ENCODE measurements at places on chromosomes 13 and 19.

GRCh38 chr19:10145031-10145430 lies 25.3 kb upstream of the EIF3G start:
- DNase-seq: peak; percentile 12

DNA sequence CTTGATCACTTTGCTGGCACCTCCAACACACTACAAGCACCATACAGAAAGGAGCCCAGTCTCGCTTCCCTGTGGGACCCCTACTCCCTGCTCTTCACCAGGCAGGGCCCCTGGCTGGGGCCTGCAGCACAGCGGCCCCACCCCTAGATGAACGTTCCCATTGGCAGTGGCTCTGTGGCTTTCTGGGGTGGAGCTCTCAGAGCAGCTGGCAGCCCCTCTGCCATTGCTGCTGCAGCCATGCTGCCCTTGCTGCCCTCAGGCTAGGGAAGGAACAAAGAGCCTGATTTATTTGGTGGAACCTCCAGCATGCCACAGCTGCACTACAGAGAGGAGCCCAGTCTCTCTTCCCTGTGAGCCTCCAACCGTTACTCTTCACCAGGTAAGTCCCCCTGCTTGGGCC lies 5.8 kb downstream of the SIGLEC6 start:
- no peak for DNase-seq

GRCh38 chr19:49636233-49636932 lies 3.6 kb downstream of the RRAS start:
- no peak for DNase-seq

DNA sequence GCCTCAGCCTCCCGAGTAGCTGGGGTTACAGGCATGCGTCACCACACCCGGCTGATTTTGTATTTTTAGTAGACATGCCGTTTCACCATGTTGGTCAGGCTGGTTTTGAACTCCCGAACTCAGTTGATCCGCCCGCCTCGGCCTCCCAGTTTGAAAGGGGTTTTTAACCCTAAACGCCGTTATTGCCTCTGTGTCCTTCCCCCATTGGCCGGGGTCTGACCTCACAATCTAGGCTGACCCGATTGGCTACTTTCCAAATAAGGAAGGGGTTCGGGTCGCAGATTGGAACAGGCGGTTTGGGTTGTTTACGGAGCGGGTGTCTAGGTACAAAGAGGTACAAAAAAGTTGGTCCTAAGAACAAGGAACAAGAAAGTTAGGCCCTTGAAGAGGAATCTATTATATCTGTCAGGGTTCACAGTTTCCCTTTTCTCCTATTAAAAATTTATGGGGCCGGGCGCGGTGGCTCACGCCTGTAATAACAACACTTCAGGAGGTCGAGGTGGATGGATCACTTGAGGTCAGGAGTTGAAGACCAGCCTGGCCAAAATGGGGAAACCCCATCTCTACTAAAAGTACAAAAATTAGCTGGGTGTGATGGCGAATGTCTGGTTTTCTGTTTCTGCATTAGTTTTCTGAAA lies 1.0 kb downstream of the ZNF253 start:
- peak; percentile 75 for DNase-seq

DNA sequence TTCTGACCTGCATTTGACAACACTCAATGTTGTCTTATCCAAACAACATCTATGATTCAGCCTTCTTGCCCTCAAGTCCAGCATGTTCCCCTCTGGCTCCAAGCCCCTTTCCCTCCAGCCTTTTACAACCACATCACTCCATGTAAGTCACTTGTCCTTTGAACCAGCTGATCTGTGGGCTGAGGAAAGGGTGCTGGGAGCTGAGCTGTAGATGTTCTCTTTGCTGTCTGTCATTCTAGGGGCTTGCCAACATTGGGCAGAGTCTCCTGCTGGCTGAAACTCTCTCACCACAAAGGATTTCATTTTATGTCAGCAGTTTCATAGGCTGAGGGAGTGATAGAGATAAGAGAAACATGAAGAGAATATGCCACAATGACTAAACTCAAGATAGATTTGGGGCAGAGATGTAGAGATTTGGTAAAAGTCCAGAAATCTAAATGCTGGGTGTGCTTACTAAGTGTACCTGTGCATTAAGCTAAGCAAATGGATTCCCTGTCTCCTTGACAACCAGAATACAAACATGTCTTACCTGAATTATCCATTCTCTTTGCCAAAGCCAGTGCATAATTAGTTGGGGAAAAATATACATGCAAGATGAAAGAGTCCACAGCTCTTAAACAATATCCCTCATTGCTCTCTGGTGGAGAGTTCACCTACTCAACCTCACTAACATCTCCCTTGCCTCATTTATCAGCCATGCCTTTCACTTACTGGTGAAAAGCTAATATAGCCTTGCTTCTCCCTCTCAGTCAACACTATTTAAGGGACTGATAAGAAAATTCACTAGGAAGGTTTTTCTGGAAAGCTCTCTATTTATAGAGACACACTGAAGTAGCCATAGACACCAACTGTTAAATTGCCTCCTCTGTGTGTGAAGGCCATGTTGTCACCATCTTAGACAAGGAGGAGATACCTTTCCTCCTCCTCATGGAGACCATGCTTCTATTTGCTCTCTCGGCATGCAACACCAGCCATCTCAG lies 175.5 kb upstream of the SERP2 start:
- DNase-seq: no peak

DNA sequence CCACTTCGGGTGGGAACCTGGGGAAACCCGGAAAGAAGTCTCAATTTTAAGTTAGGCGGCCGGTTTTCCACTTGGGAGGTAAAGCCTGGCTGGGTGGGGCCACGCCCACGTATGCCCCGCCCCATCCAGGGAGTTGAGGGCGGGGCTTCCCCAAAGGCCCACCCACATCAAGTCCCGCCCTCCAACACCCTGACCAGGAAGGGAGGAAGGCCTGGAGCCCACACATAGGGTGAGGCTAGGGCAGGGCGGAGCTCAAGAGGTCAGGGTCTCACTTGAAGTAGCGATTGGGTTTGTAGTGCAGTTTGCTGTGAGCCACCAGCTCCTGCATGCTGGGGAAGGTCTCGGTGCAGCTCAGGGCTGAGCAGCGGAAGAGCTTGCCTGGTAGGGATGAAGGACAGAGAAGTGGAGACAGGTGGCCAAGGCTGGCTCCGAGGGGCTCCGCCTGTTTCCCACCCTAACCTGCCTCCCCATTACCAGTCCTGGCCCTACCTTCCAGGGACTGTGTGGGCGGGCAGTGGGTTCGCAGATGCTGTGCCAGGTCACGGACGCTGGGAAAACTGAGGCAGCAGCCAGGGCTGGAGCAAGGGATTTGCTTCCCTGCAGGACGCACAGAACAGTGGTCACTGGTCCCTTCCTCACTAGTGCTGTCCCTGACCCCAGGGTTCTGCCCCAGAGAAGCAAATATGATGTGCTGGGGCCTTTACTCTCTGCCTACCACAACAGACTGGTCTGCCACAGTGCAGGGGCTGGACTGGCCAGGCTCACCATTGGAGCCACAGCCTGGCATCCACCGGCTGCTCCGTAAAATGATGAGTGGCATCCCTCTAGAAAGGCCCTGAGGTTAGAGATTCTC lies 1.6 kb downstream of the ZNF414 start:
- no peak for DNase-seq

GRCh38 chr13:43285933-43286597 lies 262.7 kb downstream of the DNAJC15 start:
- DNase-seq: no peak

GRCh38 chr13:23579896-23580683 lies 9.9 kb downstream of the TNFRSF19 start:
- no peak for DNase-seq

DNA sequence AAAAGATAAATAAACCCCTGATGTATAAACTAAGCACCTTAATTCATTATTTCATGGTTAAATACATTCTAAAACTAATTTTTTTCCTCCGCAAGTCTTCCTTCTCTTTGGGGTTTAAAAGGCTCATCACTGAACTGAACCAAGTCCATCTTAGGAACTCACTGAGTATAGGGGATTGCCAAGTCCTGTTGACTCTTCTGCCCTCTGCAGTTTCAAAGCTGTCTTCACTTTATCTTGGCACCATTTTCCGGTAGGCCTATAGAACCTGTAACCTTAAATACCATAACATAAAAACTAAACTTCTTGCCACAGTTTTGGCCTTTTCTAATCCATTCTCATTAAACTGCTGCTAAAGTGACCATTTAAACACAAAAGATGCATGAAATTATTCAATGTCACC lies 66.5 kb upstream of the USPL1 start:
- peak; percentile 53 for DNase-seq

GRCh38 chr19:18898081-18898606 lies 2.2 kb upstream of the CERS1 start:
- no peak for DNase-seq

DNA sequence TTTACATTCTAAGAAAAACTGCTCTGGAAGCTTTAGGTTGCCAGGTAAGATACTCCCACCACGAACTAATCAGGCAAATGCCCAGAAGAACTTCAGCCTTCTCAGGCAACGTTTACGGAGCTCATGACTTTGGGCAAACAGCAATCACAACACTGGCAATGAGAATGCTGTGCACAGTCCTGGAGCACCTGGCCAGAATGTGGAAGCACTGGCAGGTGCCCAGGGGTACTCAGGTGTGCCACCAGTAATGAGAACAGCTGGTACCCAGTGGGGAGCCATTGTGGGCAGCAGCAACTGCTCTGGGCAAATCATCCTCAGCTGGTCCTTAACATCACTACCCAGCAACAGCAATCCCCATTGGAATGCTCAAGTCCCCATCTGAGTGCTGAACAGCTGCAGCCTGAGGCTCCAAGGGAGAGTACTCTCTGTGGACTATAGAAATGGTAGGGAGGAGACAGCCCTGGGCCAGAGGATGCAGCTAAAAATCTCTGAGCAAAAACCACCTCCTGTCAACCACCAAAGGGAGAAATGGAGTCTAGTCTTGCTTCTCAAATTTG lies 210.0 kb downstream of the FOXO1 start:
- no peak for DNase-seq

DNA sequence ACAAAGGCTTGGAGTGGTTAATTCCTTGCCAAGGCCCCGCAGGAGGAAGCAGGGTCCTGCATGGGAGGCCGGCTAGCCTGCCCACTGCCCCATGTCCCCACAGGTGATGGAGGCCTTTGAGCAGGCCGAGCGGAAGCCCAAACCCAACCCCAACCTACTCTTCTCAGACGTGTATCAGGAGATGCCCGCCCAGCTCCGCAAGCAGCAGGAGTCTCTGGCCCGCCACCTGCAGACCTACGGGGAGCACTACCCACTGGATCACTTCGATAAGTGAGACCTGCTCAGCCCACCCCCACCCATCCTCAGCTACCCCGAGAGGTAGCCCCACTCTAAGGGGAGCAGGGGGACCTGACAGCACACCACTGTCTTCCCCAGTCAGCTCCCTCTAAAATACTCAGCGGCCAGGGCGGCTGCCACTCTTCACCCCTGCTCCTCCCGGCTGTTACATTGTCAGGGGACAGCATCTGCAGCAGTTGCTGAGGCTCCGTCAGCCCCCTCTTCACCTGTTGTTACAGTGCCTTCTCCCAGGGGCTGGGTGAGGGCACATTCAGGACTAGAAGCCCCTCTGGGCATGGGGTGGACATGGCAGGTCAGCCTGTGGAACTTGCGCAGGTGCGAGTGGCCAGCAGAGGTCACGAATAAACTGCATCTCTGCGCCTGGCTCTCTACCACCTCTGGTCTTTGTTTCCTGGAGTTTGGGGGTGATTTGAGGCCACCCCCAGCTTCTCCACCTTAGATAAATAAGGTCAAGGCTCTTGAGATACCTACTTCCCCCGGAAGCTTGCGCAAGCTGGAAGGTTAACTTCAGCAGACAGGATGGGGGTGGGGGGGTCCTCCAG lies 2.6 kb downstream of the B3GNT8 start:
- DNase-seq: no peak

DNA sequence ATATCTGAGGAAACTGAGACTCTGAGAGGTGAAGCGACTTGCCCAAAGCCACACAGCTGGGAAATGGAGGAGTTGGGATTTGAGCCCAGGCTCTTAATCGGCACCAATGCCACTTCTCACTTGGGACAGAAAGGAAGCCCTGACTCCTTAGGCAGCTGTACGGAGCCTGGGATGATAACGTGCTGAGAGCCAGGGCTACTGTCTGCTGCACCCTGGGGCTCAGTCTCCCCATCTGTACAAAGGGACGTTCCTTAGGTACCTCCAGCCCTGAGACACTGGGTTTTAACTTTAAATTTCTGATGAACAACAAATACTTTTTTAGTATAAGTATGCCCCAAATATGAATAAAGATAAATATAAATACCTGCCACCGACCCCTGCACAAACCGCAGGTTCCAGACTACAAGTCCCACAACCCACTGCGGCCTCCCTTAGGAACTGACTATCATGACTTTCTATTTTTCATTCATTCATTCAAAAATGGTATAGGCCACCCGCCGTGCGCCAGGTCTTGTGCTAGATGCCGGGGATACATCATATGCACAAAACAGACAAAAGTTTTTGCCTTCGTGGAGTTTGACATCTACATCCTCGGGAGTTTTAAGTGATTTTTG lies 776 bp upstream of the NCLN start:
- DNase-seq: no peak

DNA sequence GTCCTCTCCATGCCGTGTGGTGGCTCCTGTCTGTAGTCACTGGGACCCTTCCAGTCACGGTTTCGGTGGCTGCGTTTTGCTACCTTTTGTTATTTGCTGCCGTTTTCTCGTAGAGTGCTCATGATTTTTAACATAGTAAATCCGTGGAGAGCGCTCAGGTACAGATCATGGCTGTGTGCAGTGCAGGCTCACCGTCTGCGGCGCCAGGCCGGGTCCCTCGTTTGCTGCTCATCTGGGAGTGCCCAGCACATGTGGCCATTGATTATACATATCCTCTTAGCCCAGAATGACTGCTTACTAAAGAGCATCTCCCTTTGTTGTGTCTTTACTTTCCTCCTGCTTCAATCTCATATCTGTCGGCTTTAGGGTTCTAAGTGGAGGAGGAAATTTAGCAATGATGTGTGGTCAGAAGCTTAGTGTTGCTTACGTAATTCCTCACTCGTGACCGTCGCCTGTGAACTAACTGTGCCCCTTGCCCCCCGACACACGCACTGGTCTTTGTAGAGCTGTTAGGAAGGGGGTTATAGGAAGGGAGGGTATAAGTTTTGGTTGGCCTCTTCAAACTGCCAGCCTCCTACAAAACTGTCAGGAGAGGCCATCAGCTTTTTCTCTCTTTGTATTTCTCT lies 31.8 kb downstream of the TFDP1 start:
- DNase-seq: no peak

GRCh38 chr19:51168564-51169282 lies 26.6 kb downstream of the SIGLEC7 start:
- DNase-seq: peak; percentile 15

DNA sequence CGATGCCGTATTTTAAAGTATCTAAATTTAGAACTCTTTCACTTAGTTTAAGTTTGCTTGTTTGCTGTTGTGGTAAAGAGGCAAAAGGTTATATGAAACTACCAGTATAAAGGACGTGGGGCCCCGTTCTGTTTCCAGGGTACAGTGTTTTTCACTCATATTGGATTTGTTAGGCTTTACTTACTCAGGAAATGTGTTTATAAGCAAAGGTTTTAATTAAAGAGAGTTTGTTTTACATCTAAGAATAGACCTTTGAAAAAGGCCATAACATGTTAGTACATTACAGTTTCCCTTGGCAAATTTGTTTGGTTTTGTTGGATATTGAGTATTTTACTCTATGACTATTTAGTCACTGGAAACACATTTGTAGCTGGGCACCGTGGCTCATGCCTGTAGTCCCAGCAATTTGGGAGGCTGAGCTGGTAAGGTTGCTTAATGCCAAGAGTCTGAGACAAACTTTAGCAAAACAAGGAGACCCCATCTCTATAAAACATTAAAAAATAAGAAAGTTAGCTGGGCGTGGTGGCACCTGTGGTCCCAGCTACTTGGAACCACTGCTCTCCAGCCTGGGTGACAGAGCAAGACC lies 7.1 kb downstream of the DGKH start:
- DNase-seq: no peak

All from CD4-positive, alpha-beta T cell treated with Interleukin-21 for 1 hour (primary cell).